CD8-positive, alpha-beta memory T cell (primary cell): ENCODE measurements at places on chromosomes 2 and 18.

GRCh38 chr18:45910405-45911023 is 56.6 kb downstream of the EPG5 start:
- DNase-seq: peak; percentile 34

GRCh38 chr2:162477011-162477410 is 133.1 kb downstream of the GCA start:
- DNase-seq: no peak

- no peak for DNase-seq
These were observed 112.1 kb downstream of the KLHL29 start for GRCh38 chr2:23497063-23497462.

GRCh38 chr2:126883666-126884040 is 15.0 kb upstream of the TEX51 start:
- DNase-seq: no peak

- DNase-seq: no peak
These were observed 367.3 kb upstream of the SALL3 start for GRCh38 chr18:78612318-78612717.
